ENCODE measurements at places on chromosomes 16 and 17. TPM values are rescaled to one million over a fixed set of nuclear protein-coding genes. Genes with fewer than 3 reads are reported as not detected.

Gene TLCD2
- total RNA-seq: 1.6 TPM

Gene SALL1
- total RNA-seq: 17.4 TPM

Gene FNDC8
- total RNA-seq: not detected

Gene NMT1
- 81.9 TPM for total RNA-seq

Gene C17orf113
- total RNA-seq: 0.98 TPM

Gene CCNF
- total RNA-seq: 53.4 TPM

Gene RNF157
- total RNA-seq: 10.0 TPM

DNA sequence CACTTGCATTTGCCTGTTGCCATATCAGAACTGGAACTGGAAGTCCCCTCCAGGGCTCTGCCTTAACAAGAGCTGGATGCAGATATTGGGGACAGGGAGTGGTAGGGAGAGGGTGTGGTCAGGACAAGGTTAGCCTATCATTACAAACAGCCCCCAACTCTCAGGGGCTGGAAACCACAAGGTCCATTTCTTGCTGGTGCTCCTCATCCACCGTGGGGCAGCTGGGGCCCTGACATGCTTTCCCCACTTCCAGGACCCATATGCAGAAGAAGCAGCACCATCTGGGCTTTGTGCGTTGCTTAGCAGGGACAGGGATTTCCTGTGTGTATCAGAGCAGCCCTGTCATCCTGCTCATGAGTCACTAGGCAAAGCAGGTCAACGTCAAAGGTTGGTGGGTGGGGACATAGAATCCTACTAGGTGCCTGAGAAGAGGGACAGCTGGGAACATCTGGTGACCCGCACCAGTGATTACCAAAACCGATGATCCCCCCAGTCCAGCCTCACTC is 26.9 kb downstream of the RGS9 start:
- no peak for DNase-seq

DNA sequence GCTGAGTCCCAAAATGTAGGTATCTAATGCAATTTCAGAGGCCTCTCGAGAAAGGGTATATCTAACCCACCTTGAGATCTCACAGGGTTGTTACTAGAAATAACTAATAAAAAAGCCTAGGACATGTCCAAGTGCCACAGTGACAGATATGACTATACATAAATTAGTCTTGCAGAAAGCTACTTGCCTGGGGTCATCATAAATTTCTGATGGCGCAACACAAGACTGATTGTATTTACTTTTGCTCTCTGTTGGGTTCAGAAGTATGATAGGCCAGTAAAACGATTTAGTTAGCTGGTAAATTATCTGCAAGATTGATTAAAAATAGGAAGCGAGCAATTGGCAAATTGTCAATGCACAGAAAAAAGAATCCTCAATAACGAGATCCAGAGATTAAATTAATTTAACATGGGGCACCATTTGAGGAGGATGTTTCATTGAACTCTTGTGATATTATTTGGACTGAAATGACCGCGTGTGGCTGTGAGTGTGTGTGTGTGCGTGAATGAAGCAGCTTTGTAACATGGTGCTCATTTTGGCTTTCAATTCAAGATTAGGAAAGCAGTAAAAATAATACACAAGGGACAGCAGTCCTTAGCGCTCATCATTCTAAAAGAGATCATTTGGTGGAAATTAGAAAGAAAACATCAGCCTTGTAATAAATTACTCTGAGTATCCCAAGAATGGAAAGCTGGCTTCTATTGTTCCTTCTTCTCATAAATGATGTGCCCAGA is 157.4 kb upstream of the ZFHX3 start:
- DNase-seq: no peak

DNA sequence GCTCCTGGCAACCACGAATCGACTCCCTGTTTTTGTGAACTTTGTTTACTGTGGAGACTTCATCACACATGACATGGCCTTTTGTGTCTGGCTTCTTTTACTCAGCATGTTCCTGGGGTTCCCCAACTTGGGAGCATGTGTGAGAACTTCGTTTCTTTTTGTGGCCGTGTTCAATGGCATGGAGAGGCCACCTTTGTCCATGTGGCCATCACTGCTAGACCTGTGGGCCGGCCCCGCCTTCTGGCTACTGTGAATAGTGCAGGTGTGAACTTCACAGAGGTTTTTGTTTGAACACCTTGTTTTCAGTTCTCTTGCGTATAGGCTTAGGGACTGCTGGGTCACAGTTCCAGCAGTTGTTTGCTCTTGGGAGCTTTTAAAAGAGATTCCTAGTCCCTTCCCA is 5.7 kb upstream of the SLC38A8 start:
- DNase-seq: no peak

GRCh38 chr16:56121156-56121500 is 70.2 kb upstream of the GNAO1 start:
- no peak for DNase-seq

DNA sequence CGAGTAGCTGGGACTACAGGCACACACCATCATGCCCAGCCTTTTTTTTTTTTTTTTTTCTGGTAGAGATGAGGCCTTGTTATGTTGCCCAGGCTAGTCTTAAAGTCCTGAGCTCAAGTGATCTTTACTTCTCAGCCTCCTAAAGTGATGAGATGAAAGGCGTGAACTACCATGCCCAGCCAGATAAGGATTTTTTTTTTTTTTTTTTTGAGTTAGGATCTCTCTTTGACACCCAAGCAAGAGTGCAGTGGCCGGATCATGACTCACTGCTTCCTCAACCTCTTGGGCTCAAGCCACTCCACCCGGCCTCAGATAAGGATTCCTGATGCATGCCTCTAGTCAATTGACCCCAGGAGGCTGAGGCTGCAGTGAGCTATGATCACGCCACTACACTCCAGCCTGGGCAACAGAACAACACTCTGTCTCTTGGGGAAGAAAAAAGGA is 11.2 kb upstream of the PLEKHG4 start:
- DNase-seq: no peak

GRCh38 chr16:50915120-50915519 is 173.2 kb downstream of the CYLD start:
- no peak for DNase-seq

- no peak for DNase-seq
Observed at GRCh38 chr16:1351215-1351581, 480 bp downstream of the TSR3 start.

DNA sequence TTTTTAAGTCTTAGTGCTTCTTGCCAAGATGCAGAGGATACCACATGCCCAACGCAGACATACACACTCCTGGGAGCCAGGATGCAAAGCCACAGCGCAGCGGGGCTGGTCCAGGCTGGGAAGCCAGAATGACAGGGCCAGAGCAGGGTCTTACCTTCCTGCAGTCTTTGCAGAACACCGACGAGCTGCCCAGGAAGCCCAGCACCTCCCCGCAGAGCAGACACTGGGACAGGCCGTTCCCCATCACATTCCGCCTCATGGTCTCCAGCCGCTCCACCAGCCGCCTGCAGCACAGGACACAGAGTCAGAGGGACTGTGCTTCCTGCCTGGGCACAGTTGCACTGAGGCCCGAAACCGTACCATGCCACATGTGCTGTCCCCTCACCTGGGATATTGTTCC is 33.3 kb downstream of the RPH3AL start:
- no peak for DNase-seq

GRCh38 chr17:78376161-78376560 is 2.3 kb upstream of the PGS1 start:
- no peak for DNase-seq

DNA sequence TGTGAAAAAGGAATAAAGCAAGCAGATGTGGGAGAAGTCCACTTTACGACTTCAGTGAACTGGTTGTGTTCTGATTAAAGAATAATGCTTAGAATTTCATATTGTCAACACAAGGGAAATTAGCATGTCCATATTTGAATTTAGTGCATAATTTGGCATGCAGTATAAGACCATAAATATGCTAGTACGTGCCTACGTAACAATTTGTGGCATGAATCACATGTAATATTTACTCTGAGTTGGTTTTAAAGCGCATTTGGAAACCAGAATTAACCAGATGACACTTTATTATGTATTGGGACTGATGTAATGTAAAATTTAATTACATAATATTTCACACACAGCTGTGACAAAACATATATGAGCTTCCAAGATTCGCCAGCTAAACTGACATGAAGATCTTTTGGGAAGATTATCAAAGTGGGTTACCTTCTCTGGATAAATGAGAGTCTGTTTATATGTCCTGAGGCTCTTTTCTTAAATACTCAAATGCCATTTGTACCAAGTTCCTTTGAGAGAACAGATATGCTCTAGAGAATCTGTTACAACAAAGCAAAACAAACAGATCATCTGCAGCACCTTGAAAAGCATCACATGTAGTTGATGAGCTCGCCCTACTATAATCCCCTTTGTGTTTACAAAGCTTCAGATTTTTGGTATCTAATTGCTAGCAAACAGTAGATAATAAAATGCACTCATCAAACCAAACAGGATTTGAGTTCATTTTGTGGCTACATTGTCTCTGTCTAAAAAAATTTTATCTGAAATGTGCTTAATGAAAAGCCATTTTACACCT is 1468.6 kb downstream of the CDH11 start:
- no peak for DNase-seq

DNA sequence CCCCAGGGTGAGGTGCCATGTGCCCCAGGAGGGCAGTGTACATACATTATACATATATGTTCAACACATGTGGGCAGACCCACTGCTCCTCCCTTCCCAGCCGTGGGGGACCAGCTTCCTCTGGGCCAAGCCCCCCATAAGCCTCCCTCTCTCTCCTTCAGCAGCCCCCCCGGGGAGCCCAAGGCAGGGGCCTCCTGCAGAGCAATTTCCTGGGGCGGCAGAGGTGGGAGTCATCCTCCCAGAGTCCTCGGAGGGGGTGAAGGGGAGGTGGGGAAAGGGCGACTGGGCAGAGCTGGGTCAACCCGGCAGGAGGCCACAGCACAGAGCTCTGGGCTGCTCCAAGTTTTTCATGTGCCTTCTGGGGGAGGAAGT is 235.1 kb downstream of the ZNF423 start:
- no peak for DNase-seq

- DNase-seq: no peak
Observed at GRCh38 chr17:31394544-31394943, 3.1 kb downstream of the RAB11FIP4 start.

GRCh38 chr16:88920618-88921590 is 54.4 kb upstream of the PABPN1L start:
- DNase-seq: no peak

- no peak for DNase-seq
Observed at GRCh38 chr17:74303305-74303704, 22.7 kb upstream of the KIF19 start.

GRCh38 chr16:23333831-23334456 is 31.8 kb downstream of the SCNN1B start:
- no peak for DNase-seq

DNA sequence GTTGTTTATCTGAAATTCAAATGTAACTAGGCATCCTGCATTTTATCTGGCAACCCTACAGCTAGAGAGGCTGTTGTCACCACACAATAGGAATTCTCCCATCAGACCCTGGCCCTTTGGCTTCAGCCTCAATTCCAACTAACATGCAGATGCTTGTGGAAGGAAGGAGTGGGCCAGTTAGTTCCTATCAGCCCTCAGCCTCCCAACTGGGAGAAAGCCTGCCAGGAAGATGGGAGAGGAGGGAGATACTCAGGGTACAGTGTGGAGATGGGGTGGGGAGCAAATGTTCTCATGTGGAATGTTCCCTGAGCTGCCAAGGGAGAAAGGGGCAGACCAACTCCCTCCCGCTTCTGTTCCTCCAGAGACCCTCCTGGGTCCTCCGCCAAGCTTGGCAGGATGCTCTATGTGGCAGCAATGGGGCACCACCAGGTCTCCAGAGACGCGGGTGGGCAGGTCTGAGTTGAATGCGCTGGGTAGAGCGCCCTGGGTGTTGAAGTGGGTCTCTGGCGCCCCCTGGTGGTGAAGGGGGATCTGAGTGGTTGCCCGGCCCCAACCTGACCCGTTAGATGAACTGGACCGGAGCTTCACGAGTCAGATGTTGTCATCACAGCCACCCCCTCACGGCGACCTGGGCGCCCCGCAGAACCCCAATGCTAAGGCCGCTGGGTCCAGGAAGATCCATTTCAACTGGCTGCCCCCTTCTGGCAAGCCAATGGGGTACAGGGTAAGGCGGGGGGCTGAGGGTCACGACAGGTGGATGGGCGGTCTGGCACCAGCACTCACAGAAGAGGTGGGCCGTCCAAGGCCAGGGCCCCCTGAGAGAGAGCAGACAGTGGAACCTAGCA is 15.2 kb downstream of the GALK1 start:
- DNase-seq: no peak

GRCh38 chr16:50842013-50842505 is 100.2 kb downstream of the CYLD start:
- DNase-seq: no peak

- DNase-seq: no peak
Observed at GRCh38 chr16:10817963-10818941, at the start of gene TVP23A. Gene TVP23A (minus strand): TSS chr16:10818794. CDS start chr16:10818493, 301 bp downstream.

- DNase-seq: no peak
Observed at GRCh38 chr17:46841561-46842379, 9.6 kb upstream of the WNT9B start.
